Fibroblast of lung (primary cell): ENCODE measurements at places on chromosomes 4 and X. TPM values are rescaled to one million over a fixed set of nuclear protein-coding genes. Genes with fewer than 3 reads are reported as not detected.

Gene LRCH2
- polyA plus RNA-seq: 7.0 and 7.9 TPM in 2 replicates

Gene COL25A1
- polyA plus RNA-seq: 0.01 TPM in 1 of 2 replicates, not detected in the other

Gene SPIN4
- 8.7 and 9.5 TPM in 2 replicates for polyA plus RNA-seq

Gene NXT2
- 9.6 and 10.8 TPM in 2 replicates for polyA plus RNA-seq

Gene FAM241A
- 1.1 and 1.7 TPM in 2 replicates for polyA plus RNA-seq

Gene EFHC2
- 0.64 and 1.1 TPM in 2 replicates for polyA plus RNA-seq

Gene PKD2
- 61.5 and 158 TPM in 2 replicates for polyA plus RNA-seq

Gene RNF128
- 0.74 and 5.1 TPM in 2 replicates for polyA plus RNA-seq

Gene TMPRSS11E
- polyA plus RNA-seq: not detected in 2 replicates

Gene SPANXB1
- not detected in 2 replicates for polyA plus RNA-seq

Gene IBSP
- not detected in 2 replicates for polyA plus RNA-seq

Gene MAGEA4
- not detected in 2 replicates for polyA plus RNA-seq

Gene AFF2
- polyA plus RNA-seq: 0.05 and 0.19 TPM in 2 replicates

Gene GIMD1
- polyA plus RNA-seq: not detected in 2 replicates

Gene ACE2
- polyA plus RNA-seq: not detected in 2 replicates

Gene TRAM1L1
- 3.3 and 5.2 TPM in 2 replicates for polyA plus RNA-seq

Gene TMPRSS11A
- polyA plus RNA-seq: not detected in 2 replicates

Gene AR
- 10.8 and 12.5 TPM in 2 replicates for polyA plus RNA-seq

Gene TBC1D1
- 39.7 and 52.1 TPM in 2 replicates for polyA plus RNA-seq

Gene ZNF595
- 4.6 and 5.8 TPM in 2 replicates for polyA plus RNA-seq

Gene ETFDH
- polyA plus RNA-seq: 28.3 and 34.8 TPM in 2 replicates

Gene SPATA18
- polyA plus RNA-seq: 7.2 and 11.5 TPM in 2 replicates

Gene HPSE
- polyA plus RNA-seq: 0.26 and 0.47 TPM in 2 replicates

Gene RRH
- 0.07 and 0.08 TPM in 2 replicates for polyA plus RNA-seq

Gene STATH
- not detected in 2 replicates for polyA plus RNA-seq

Gene CTSO
- polyA plus RNA-seq: 13.7 and 47.3 TPM in 2 replicates

Gene NSDHL
- polyA plus RNA-seq: 43.5 and 48.8 TPM in 2 replicates

Gene F8A2
- polyA plus RNA-seq: not detected in 2 replicates

Gene BMPR1B
- 0.23 and 0.45 TPM in 2 replicates for polyA plus RNA-seq

Gene CACNA1F
- not detected in 2 replicates for polyA plus RNA-seq

Gene AVPR2
- polyA plus RNA-seq: not detected in 2 replicates

Gene ABRAXAS1
- 14.0 and 17.1 TPM in 2 replicates for polyA plus RNA-seq

Gene FGA
- polyA plus RNA-seq: not detected in 2 replicates

Gene MAGEB1
- polyA plus RNA-seq: not detected in 2 replicates

Gene PAGE2
- polyA plus RNA-seq: not detected in 2 replicates
